Renal cortical epithelial cell (primary cell): ENCODE measurements at places on chromosomes 7 and 10. TPM values are rescaled to one million over a fixed set of nuclear protein-coding genes. Genes with fewer than 3 reads are reported as not detected.

DNA sequence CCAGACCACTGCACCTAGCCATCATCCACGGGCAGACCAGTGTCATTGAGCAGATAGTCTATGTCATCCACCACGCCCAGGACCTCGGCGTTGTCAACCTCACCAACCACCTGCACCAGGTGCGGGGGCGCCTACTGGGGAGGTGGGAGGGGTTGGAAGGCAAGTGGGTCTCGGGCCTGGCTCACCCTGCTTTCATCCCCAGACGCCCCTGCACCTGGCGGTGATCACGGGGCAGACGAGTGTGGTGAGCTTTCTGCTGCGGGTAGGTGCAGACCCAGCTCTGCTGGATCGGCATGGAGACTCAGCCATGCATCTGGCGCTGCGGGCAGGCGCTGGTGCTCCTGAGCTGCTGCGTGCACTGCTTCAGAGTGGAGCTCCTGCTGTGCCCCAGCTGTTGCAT is 4.6 kb downstream of the NFKB2 start:
- DNase-seq = no peak

DNA sequence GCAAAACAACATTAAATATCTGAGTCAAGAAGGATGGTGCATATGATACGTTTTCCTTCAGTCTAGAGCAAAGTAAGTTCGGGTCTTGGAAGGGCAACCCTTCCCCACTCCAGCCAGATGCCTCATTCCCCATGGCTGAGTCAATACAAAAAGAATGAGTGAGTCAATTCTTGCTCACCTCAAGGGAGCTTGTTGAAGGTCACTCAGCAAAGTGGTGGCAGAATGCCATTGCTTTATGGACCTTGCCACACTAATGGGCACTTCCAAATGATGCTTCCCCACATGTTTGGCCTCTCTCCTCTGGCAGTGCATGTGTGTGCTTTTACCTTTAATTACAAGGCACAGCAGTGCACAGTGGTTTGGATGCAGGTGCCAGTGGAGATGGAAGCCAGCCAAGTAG is 296.5 kb downstream of the SORCS3 start:
- peak; percentile 100 for DNase-seq

- no peak for DNase-seq
Measured at GRCh38 chr10:119243488-119243887, 36.1 kb downstream of the GRK5 start.

DNA sequence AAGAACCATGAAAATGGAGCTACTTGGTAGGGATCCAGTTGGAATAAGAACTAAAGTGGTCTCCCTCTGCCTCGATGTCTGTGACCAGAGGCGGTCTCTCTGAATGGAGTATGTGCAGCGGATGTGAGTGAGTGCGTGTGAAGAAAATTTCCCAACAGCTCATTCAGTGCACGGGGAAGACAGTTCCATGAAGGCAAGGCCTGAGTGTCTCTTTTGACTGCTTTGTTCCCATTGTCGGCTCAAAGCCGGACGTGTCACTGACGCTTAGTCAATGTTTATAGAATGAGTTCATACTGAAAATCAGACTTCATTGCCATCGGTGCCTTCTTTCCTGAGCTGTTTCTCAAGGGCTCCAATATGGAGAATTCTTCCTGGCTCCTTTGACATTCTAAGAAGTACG is 55.3 kb upstream of the GRB10 start:
- peak; percentile 38 for DNase-seq

The STARD3NL gene
- total RNA-seq = 94.6 and 124 TPM in 2 replicates
